ENCODE measurements at places on chromosomes 11 and 22. TPM values are rescaled to one million over a fixed set of nuclear protein-coding genes. Genes with fewer than 3 reads are reported as not detected.

The UQCR10 gene
- polyA plus RNA-seq: 499 TPM

The C11orf97 gene
- polyA plus RNA-seq: not detected

The FIBIN gene
- polyA plus RNA-seq: 2.2 TPM

The KMT5B gene
- 35.9 TPM for polyA plus RNA-seq

The FADS3 gene
- polyA plus RNA-seq: 48.0 TPM

The MISFA gene
- 6.1 TPM for polyA plus RNA-seq

The TUB gene
- polyA plus RNA-seq: 6.7 TPM

DNA sequence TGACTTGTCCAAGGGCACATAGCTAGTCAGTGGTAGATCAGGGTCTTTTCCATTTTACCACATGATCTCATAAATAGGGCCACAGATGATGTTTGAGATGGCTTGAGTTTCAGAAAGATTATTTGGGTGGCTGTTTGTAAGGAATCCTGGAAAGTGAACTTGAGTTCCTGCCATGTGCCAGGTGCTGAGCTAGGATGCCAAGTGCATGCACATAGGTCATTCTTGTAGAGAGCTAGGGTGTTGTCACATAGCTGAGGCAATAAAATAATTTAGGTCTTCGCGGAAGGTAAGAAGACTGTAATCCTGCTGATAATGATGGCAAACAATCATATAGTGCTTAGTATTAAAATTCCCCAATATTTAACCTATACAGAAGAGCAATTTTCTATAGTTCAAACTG lies 1162.6 kb upstream of the TENM4 start:
- no peak for DNase-seq

- DNase-seq: no peak
Observed at GRCh38 chr11:118074785-118075184, 2.1 kb upstream of the TMPRSS4 start.

GRCh38 chr22:45096256-45096907 lies 67.3 kb upstream of the NUP50 start:
- DNase-seq: peak; percentile 67

GRCh38 chr11:90250970-90251369 lies 28.1 kb upstream of the CHORDC1 start:
- no peak for DNase-seq

DNA sequence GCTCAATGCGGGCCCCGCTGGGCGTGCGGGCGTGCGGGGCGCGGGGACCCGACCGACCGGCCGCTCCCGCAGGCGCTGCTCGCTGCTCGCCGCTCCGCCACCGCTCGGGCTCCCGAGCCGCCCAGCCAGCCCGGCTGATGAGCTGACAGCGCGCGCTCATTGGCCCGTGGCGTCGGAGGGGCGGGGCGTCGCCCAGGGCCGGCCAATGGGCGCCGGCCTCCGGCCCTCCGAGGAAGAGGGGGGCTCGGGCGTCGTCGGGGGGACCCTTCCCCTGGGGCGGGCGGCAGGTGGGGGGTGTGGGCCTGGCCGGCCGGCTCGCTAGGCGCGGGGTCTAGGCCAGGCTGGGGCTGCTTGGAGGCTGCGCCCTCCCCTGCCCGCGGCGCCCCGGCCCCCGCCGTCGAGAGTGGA lies at the start of gene SCUBE1:
TSS of gene SCUBE1 (minus strand) at position 111 of the 408 bp plus-strand sequence. CDS start 111 bp downstream, outside the sequence.
- peak; percentile 41 for DNase-seq

GRCh38 chr11:47056261-47056915 lies 119.8 kb downstream of the CSTPP1 start:
- DNase-seq: peak; percentile 87

GRCh38 chr22:37302674-37303555 lies 20.6 kb downstream of the CYTH4 start:
- no peak for DNase-seq

- DNase-seq: no peak
Observed at GRCh38 chr11:78990261-78990660, 415.6 kb upstream of the NARS2 start.

DNA sequence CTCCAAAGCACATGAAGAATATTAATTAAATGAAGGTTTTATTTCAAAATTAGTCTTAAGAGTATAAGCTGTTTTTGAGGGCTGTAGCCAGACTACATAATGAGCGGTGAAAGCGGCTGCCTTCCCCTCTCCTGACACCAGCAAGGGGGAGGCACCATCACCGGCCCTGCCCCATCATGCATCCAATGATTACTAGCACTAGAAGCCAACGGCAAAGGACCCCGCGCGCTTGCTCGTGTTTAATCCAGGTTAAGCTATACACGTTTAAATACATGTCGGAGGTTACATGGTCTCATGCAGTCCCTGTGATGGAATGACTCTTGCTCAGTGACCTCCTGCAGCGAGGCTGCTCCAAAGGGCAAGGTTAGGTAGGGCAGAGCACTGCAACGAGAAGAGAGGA lies 50.3 kb downstream of the FEZ1 start:
- DNase-seq: no peak

- DNase-seq: peak; percentile 40
Observed at GRCh38 chr11:129881570-129882170, 13.7 kb downstream of the NFRKB start.

GRCh38 chr22:29901354-29901753 lies 18.4 kb downstream of the MTMR3 start:
- no peak for DNase-seq

DNA sequence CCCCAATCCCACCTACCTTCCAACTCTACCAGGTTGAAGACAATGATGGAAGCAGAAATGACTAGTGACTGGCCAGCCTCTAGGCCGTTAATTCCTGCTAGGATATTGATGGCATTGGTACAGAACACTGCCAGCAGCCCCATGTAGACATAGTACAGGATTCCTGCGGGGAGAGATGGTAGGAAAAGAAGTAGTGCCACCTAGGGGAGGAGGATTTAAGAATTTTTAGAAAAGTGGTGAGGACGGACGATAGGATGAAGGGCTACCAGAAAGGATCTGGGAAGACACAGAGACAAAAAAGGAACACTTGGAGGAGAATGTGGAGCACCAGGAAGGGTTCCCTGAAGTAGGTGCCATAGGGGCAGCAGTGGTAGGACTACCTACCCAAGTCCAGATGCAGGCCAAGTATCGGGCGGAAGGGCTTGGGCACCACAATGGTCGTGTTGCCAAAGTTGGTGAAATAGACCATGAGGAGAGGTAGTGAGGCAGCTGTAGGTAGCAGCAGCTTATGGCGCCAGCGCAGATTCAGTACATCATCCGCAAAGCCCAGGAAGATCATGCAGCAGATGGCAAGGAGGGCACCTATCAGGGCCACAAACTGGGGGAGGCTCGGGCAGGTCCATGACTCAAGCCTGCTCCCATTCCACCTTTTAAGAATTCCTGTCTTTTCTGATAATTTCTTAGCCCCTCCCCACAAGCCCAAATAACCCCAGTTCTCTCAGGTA lies 1.2 kb downstream of the DPAGT1 start:
- peak; percentile 61 for DNase-seq

DNA sequence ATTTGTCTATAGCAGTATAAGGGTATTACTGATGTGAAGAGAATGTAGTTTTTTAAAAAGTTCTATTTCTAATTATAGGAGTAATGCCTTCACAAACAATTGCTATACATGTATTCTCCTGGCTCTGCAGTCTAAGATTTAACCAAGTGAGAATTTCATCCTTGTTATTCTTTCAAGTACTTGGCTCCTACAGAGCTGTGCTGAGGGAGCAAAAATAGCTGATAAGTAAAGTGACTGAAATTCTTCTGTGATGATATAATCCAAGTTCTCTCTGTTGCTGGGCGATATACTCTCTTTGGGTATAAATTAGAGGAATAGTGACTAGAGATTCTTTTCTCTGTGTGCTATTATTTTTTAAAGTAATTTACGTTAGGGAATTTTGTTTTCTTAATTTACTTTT lies 68.0 kb downstream of the PGR start:
- peak; percentile 61 for DNase-seq

DNA sequence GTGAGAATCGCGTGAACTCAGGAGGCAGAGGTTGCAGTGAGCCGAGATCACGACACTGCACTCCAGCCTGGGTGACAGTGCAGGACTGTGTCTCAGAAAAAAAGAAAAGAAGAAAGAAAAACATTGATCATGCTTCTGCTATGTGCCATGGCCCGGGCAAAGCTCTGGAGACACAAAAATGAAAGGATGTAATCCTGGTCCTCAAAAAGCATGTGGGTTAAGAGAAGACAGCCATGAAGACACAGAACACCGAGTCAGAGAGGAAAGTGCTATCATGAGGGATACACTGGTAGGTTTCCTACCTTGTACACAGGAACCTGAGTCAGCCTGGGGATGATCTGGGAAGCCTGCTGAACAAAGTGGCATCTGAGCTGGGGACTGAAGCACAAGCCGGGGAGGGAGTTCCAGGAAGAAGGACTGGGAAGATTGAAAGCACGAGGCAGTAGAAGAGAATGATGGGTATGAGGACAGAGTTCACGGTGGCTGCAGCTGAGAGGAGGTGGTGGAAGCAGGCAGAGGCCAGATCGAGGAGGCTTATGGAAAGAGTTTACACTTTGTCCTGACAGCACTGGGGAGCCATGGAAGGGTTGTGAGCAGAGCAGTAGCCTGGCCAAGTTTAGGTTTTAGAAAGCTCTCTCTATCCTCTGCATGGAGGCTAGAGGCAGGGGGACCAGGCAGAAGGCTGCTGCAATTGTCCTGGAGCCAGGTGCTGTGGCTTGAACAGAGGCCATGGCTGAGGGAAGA lies 9.9 kb upstream of the MAFF start:
- no peak for DNase-seq
